ENCODE measurements at places on chromosomes 13 and 19.

- DNase-seq: no peak
Observed at GRCh38 chr13:76014406-76015318, 378.5 kb downstream of the LMO7 start.

- DNase-seq: no peak
Observed at GRCh38 chr19:49690656-49691242, at the start of gene CPT1C. Gene CPT1C (plus strand): TSS chr19:49691116. CDS start chr19:49692253, 1,137 bp downstream.

DNA sequence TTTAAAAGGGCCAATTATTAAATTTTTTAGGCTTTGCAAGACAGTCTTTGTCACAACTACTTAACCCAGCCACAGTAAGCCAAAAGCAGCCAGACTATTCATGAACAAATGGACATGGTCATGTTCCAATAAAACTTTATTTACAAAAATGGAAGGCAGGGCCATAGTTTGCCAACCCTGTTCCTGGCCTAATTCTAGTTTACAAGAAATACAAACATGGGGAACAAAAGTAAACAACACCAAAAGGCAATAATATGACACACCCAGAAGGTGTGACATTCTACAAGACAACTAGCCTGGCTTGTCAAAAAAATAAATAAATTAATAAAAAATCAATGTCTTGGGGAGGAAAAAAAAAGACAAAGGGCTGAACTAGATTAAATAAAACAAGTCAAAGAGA, 24.8 kb upstream of the CCNP start:
- DNase-seq: no peak

DNA sequence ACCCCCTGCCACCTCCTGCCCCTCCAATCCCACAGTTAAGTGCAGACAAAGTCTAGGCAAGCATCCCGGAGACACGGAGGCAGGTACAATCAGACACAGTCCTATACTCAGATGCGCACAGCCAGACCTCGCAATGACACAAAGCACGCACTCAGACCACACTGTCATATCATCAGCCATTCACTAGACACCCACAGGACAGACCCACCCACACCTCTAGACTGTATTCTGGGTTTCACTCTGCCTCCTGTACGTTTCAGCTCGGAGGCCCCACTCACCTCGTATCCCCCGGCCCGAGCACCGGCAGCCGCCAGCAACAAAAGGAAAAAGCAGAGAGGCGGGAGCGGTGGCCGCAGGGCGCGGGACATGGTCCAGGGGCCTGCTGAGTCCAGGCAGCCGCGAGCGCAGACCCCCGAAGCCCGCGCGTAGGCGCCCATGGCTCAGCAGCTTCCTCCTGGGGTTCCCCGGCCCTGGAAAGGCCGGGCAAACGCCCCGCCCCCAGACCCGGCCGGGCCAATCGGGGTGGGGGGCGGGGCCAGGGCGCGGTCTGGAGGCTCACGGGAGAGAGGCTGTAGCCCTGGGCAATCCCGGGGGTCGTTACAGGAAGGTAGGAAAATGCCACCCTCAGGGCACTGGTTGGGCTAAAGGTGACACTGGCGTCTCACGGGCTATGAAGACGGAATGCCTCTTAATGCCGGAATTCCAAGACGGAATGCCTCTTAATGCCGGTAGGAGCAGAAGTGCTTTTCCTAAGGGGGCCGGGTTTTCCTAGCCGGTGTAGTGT, at the start of the genes MAN2B1 and WDR83:
Gene MAN2B1, minus strand, starts transcription at position 478 of the 784 bp plus-strand sequence. Its CDS starts 41 bp downstream, at position 437.
Gene WDR83, plus strand, starts transcription at position 543 of the 784 bp plus-strand sequence. CDS start 2,984 bp downstream, outside the sequence.
- peak; percentile 94 for DNase-seq

GRCh38 chr13:62908321-62908720, 1492.7 kb upstream of the PCDH20 start:
- no peak for DNase-seq

- no peak for DNase-seq
Observed at GRCh38 chr19:30083701-30084156, 141.7 kb downstream of the URI1 start.

- no peak for DNase-seq
Observed at GRCh38 chr19:38250821-38251563, 5.2 kb downstream of the PPP1R14A start.

DNA sequence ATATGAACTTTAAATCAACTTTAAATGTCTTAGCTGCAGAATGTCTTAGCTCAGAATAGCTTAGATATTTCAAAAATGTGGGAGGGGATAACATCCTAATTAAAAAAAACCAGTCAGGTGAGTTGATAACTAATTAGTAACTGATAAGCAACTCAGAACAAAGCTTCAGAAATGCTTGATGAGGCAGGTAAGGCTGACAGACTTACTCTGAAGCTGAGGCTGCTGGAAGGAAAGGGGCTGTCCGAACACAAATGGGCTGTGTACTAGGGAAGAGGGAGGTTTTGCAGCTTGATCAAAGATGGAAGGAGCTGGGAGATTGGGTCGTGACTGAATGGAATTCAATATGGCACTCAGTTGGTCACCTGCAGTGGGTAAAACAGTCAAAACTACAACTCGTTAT, 91.2 kb upstream of the FBXL3 start:
- no peak for DNase-seq

DNA sequence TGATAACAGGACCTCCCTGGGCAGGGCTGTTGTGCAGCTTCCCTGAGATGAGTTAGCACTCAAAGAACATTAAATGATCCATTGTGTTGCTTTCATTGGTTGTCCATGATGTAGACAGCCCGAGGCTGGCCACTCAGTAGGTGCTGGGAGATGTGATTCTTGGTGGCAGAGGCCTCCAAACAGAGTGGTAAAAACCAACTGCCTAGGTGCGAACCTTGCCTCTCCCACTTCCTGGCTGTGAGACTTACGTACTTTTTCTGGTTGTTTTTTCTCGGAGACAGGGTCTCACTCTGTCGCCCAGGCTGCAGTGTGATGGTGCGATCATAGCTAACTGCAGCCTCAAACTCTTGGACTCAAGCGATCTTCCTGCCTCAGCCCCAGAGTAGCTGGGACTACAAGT, 6.2 kb downstream of the SARS2 start:
- no peak for DNase-seq

DNA sequence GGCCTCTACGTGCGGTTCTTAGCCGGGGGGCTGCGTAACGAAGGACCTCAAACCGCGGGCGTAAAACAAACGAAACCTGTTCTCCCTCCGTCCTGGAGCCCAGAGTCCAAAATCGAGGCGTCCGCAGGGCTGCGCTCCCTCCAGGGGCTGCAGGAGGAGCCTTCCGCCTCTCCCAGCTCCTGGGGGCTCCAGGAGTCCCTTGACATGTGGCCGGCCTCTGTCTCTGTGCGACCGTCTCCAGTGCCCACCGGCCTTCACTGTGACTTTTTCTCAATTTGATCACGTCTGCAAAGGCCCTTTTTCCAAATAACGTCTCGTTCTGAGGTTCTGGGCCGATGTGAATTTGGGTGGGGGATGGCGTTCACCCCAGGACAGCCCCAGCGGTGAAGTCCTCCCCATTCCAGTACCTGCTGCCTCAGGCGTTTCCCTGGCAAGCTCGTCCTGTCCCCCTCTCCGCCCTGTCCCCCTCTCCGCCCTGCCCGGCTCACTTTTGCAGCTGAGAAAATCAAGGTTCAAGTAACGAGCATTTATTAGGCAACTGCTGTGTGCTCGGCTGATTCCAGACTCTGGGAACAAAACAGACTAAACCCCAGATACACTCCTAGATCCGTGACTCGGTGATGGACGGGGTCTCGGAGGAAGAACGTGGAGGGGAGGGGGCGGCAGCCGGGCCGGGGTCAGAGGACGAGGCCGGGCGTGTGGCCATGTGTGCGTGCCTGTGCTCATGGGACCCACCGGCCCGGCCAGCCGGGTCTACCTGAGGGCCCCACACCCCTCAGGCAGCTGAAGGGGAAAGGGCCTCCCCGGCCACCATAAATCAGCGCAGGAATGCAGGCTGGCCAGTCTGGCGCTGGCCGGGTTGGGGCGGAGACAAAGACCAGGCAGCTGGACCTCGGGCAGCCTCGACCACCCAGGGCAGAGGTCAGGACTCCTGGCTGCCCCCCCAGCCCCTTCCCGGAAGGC, 28.1 kb upstream of the WDR18 start:
- DNase-seq: no peak

- DNase-seq: peak; percentile 65
Observed at GRCh38 chr13:44576351-44577235, 463 bp upstream of the TSC22D1 start.

- no peak for DNase-seq
Observed at GRCh38 chr13:70042193-70042592, 65.4 kb upstream of the ATXN8OS start.

- DNase-seq: no peak
Observed at GRCh38 chr19:40588926-40589569, 12.1 kb upstream of the LTBP4 start.

GRCh38 chr19:38675611-38676010, 28.2 kb downstream of the ACTN4 start:
- no peak for DNase-seq

DNA sequence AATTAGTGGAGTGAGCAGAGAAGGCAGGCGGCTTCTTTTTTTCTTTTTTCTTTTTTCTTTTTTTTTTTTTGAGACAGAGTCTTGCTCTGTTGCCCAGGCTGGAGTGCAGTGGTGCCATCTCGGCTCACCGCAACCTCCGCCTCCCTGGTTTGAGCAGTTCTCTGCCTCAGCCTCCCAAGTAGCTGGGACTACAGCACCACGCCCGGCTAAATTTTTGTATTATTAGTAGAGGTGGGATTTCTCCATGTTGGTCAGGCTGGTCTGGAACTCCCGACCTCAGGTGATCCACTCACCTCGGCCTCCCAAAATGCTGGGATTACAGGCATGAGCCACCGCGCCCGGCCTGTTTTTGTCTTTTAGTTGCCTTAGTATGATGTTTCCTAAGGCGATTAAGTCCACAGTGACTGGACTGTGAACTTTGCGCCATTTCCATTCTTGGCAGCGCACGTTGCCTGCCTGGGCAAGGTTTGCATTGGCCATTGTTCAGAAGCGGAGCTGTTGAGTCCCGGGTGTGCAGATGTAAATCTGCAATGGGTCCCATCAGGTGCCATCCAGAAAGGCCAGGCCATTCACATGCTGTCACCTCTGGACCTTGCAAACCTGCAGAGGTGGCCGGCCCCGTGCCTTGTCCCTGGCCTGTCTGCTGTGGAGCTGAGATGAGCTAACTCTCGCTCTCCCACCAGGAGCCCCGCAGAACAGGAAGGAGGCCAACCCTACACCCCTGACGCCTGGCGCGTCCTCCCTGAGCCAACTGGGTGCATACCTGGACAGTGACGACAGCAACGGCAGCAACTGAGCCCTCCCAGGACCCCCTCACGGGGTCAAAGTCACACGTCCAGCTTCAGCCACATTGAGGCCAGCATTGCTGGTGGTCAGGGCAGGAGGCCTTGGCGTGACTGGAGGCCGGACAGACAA, 10.9 kb upstream of the SHD start:
- DNase-seq: no peak

DNA sequence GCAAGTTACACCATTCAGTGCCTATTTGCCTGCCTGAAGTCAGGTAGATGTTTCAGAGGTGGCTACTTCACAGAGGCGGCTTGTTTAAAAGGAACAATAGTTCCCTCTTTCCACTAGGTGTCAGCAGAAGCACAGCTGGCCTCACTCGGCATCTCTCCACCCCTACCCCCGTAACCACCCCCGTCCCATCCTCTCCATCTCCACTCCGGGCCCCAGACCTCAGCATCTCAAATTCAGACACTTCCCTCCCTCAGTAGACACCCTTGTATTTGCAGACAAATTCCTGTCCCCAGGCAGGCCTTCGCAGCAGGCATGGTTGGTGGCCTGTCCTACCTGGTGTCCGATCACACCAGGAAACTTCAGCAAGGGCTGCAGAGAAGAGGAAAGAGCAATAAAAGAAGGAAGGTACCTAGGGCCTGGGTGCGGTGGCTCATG, 9.1 kb upstream of the DPP9 start:
- DNase-seq: peak; percentile 78

- DNase-seq: no peak
Observed at GRCh38 chr13:72303941-72304746, 423.3 kb downstream of the MZT1 start.

DNA sequence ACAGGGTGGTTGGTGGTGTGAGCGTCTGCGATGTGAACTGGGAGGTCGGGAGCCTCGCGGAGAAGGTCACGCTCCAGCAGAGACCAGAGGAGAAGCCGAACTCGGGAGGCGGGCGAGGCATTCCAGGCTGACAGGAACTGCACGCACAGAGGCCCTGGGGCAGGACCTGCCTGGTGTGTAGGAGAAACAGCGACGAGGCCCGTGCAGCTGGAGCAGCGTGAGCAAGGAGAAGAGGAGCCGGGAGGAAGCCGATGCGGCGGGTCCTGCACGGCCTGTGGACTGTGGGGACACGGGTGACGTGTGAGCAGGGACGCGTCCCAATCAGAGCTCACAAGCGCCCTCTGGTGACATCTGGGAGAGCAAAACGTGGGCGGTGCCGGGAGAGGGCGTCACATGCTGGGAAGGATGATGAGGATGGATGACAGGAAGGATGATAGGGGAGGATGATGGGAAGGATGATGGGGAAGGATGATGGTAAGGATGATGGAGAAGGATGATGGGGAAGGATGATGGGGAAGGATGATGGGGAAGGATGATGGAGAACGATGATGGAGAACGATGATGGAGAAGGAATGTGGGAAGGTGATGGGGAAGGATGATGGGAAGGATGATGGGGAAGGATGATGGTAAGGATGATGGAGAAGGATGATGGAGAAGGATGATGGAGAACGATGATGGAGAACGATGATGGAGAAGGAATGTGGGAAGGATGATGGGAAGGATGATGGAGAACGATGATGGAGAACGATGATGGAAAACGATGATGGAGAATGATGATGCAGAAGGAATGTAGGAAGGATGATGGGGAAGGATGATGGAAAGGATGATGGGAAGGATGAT, 16.1 kb upstream of the MADCAM1 start:
- DNase-seq: no peak

DNA sequence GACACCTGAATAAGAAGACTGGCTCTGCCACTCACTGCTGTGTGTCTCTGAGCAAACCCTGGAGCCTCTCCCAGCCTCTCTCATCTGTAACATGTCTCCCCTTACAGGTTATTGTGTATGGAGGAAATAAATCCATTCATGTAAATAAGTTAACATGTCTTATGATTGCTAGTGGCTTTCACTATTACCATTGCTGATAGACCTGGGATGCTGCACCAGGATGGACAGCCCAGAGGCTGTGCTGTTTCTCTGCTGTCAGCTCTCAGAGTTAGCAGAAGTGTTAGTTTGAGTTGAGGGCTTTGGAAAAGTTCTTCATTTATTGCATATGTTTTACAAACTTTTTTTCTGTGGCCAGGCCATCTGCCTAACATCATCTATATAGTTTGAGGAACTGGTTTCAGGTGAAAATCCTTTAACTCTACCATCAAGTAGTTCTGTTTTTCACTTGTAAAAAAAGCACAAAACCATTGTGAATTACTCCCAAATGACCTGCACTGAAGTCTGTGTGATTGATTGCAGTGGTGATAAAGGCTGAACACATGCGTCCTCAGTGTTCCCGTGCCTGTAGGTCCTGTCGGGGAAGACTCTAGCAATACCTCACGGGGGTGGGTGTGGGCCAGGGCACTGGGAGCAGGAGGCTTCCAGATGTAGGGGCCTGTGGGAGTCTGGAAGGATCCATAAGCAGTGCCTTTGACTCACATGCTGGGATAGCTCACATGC, 24.6 kb downstream of the MPHOSPH8 start:
- no peak for DNase-seq

DNA sequence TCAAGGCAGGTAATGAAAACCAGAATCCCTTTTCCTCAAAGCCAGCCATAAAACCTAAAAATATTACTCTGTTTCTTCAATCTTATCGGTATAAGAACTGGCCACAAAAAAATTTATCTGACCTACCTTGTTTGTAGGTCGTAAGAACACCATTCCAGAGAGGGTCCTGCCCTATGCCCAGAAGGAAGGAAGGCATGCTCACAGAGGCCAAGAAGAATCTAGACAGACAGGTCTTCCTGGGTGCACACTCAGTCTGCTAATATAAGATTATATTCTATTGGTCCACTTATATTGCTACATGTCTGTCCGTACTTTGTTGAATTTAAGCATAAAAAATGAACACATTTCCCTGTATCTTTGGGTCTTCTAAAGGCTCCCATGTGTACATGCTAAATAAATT, 2136.1 kb upstream of the PCDH20 start:
- no peak for DNase-seq

- DNase-seq: no peak
Observed at GRCh38 chr13:60135344-60135743, 28.4 kb downstream of the DIAPH3 start.

Data from GM20000 (cell line).